Lung microvascular endothelial cell (primary cell): ENCODE measurements at places on chromosomes 16 and 17.

DNA sequence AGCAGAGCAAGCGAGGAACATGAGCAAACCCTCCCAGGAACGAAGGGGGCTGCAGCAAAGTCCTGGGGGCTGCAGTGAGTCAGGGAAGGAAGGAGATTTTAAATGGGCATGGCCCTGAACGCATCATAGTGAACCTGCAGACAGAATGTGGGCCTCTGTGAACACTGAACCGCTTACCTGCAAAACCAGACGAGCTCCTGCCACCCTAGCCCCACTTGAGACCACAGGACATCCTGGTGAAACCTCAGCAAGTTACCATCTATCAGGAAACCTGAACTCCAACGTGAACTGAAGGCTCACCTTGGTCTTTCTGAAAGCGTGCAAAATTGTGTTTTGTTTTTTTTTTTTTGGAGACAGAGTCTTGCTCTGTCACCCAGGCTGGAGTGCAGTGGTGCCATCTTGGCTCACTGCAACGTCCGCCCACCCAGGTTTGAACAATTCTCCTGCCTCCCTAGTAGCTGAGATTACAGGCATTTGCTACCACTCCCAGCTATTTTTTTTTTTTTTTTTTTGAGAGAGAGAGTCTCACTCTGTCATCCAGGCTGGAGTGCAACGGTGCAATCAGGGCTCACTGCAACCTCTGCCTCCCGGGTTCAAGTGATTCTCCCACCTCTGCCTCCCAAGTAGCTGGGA, 30.8 kb downstream of the FANCA start:
- DNase-seq = no peak

GRCh38 chr17:58572846-58573245, 58.4 kb upstream of the MTMR4 start:
- no peak for DNase-seq

DNA sequence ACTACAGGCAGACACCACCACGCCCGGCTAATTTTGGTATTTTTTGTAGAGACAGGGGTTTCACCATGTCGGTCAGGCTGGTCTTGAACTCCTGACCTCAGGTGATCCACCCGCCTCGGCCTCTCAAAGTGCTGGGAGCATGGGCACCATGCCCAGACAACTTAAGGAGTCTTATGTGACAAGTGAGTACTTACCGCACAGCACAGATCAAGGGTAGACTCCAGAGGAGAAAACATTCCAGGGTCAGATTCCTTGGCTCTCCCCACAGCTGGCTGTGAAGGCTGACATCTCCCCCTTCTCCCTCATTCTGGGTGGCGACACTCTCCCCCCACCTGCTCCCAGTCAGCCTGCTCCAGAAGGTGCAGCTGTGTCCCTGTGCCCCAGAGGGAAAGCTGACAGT, 10.6 kb downstream of the ZSCAN10 start:
- no peak for DNase-seq

- DNase-seq = no peak
Observed at GRCh38 chr16:14193316-14193871, 122.3 kb downstream of the MRTFB start.
